ENCODE measurements at places on chromosomes 3 and 15. TPM values are rescaled to one million over a fixed set of nuclear protein-coding genes. Genes with fewer than 3 reads are reported as not detected.

Gene REC114
- total RNA-seq = not detected

Gene GPR62
- not detected for total RNA-seq

Gene CCR2
- 15.8 TPM for total RNA-seq

Gene IGSF11
- 1.1 TPM for total RNA-seq

Gene SLTM
- 93.0 TPM for total RNA-seq

Gene NMNAT3
- 5.8 TPM for total RNA-seq

Gene SST
- not detected for total RNA-seq

Gene ERICH6
- not detected for total RNA-seq

Gene GP5
- 0.38 TPM for total RNA-seq

Gene DPPA4
- total RNA-seq = not detected

Gene SLC22A14
- not detected for total RNA-seq

Gene LRRC15
- 0.24 TPM for total RNA-seq

Gene PKM
- 443 TPM for total RNA-seq

Gene INO80
- total RNA-seq = 25.0 TPM

Gene CHST2
- total RNA-seq = 6.2 TPM

Gene CYP8B1
- total RNA-seq = not detected

Gene P2RY1
- total RNA-seq = 19.8 TPM

Gene GOLGA8M
- 2.9 TPM for total RNA-seq

Gene WWTR1
- 89.5 TPM for total RNA-seq

Gene SKOR1
- 0.41 TPM for total RNA-seq
